ENCODE measurements at places on chromosomes 13 and 19. TPM values are rescaled to one million over a fixed set of nuclear protein-coding genes. Genes with fewer than 3 reads are reported as not detected.

The IGSF23 gene
- total RNA-seq, result not detected

The CBY2 gene
- total RNA-seq, result not detected

The BEST2 gene
- total RNA-seq, result 0.70 TPM

The KASH5 gene
- total RNA-seq, result not detected

The SIGLEC5 gene
- not detected for total RNA-seq

The LIM2 gene
- total RNA-seq, result not detected

The GPC6 gene
- 9.7 TPM for total RNA-seq

The ZNF227 gene
- total RNA-seq, result 22.6 TPM

- H3K4me3 ChIP-seq, result peak overlapping the region; percentile 43
- H3K27ac ChIP-seq, result peak overlapping the region; percentile 75
- H3K27me3 ChIP-seq, result no peaks in the 10 kb centered on the region
- H3K36me3 ChIP-seq, result peaks cover 92% of the 10 kb centered on the region
Measured at GRCh38 chr19:38718747-38719543, 25.3 kb downstream of the CAPN12 start.

GRCh38 chr19:4186087-4186993 is 3.9 kb downstream of the ANKRD24 start:
- peaks cover 13% of the 10 kb centered on the region for H3K4me1 ChIP-seq
- DNase-seq, result peak; percentile 86
- no peaks in the 10 kb centered on the region for H3K36me3 ChIP-seq

- H3K27me3 ChIP-seq, result no peaks in the 10 kb centered on the region
- peak overlapping the region; percentile 41 for H3K4me3 ChIP-seq
- peak overlapping the region; percentile 89 for H3K27ac ChIP-seq
- peaks cover 33% of the 10 kb centered on the region for H3K4me1 ChIP-seq
- no peaks in the 10 kb centered on the region for H3K36me3 ChIP-seq
- DNase-seq, result peak; percentile 68
Measured at GRCh38 chr13:33633701-33634545, 184.0 kb upstream of the RFC3 start.

DNA sequence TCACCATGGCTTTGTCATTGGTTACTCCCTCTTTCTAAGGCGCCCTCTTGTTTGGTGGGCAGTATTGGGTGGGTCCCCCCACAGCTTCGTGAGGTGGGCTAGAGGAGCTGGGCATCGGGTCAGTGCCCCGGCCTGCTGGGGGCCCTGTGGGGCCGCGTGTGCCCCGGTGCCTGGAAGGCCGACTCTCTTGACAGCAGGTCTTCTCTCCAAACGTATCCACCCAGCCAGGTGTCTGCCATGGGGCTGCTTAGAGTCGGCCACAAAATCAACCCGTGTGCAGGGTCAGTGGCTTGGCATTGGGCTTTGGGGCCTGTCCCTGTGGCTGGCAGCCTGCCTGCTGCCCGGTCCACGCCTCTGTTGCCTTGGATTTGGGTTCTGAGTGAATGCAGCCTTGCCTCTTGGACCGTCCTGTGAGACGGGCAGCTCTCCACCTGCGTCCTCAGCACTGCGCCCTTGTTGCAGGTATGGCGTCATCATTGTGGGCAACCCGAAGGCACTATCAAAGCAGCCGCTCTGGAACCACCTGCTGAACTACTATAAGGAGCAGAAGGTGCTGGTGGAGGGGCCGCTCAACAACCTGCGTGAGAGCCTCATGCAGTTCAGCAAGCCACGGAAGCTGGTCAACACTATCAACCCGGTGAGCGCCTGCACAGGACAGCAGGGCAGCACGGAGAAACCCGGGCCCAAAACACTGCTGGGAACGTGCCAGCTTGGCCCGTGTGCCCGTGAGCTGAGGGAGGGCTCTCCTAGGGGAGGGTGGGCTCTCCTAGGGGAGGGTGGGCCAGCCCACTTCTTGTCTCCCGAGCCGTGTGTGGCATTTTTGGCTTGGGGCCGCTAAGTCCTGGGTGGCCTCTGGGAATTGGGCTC is 31.4 kb downstream of the UPF1 start:
- H3K4me3 ChIP-seq, result no peak overlapping the region
- no peak overlapping the region for H3K27ac ChIP-seq
- H3K36me3 ChIP-seq, result peaks cover 96% of the 10 kb centered on the region

DNA sequence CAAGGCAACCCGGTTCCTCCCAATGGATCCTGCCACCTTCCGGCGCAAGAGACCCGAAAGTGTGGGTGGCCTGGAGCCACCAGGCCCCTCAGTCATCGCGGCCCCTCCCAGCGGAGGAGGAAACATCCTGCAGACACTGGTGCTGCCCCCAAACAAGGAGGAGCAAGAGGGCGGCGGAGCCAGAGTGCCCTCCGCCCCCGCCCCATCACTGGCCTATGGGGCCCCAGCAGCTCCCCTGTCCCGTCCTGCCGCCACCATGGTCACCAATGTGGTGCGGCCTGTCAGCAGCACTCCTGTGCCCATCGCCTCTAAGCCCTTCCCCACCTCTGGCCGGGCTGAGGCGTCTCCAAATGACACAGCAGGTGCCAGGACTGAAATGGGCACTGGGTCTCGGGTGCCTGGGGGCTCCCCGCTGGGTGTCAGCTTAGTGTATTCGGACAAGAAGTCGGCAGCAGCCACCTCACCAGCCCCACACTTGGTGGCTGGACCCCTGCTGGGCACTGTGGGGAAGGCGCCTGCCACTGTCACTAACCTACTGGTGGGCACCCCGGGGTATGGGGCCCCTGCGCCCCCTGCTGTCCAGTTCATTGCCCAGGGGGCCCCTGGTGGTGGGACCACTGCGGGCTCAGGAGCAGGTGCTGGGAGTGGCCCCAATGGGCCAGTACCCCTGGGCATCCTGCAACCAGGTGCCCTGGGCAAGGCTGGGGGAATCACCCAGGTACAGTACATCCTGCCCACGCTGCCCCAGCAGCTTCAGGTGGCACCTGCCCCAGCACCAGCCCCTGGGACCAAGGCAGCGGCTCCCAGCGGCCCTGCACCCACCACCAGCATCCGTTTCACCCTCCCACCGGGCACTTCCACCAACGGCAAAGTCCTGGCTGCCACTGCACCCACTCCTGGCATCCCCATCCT is 11.2 kb upstream of the PRR19 start:
- peak; percentile 26 for DNase-seq
- H3K27me3 ChIP-seq, result no peaks in the 10 kb centered on the region
- peaks cover 11% of the 10 kb centered on the region for H3K4me1 ChIP-seq

- no peak for DNase-seq
- peaks cover 2% of the 10 kb centered on the region for H3K4me1 ChIP-seq
- H3K4me3 ChIP-seq, result no peak overlapping the region
- no peaks in the 10 kb centered on the region for H3K36me3 ChIP-seq
Measured at GRCh38 chr13:73837147-73837546, 297.1 kb downstream of the KLF12 start.

DNA sequence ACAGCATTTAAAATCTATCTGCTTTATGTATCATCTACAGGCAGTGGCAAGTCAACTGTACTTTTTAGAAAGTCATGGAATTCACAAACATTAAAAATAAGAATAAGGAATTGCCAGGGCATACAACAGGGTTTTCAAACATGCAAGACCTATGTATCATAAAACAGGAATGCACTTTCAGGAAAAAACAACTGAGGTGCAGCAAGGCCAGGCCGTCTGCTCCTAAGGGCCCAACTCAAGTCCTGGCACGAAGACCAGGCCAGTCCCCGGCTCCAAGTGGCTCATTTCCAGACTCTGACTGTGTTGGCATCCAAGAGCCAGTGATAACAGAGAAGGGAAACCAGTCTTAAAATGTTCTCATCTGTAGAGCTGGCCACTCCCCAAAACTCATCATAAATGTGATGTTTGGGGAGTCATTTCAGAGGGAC is 7.1 kb downstream of the RFX2 start:
- H3K4me1 ChIP-seq, result peaks cover 60% of the 10 kb centered on the region
- DNase-seq, result peak; percentile 98
- peak overlapping the region; percentile 24 for H3K4me3 ChIP-seq

GRCh38 chr19:435707-436412 is 25.0 kb downstream of the SHC2 start:
- no peak overlapping the region for H3K27ac ChIP-seq
- H3K4me1 ChIP-seq, result no peaks in the 10 kb centered on the region
- no peaks in the 10 kb centered on the region for H3K27me3 ChIP-seq
- no peak for DNase-seq
- peaks cover 5% of the 10 kb centered on the region for H3K36me3 ChIP-seq

- H3K27ac ChIP-seq, result no peak overlapping the region
- H3K4me3 ChIP-seq, result no peak overlapping the region
- H3K36me3 ChIP-seq, result no peaks in the 10 kb centered on the region
- no peak for DNase-seq
Measured at GRCh38 chr13:108643646-108644353, 14.4 kb downstream of the MYO16 start.

DNA sequence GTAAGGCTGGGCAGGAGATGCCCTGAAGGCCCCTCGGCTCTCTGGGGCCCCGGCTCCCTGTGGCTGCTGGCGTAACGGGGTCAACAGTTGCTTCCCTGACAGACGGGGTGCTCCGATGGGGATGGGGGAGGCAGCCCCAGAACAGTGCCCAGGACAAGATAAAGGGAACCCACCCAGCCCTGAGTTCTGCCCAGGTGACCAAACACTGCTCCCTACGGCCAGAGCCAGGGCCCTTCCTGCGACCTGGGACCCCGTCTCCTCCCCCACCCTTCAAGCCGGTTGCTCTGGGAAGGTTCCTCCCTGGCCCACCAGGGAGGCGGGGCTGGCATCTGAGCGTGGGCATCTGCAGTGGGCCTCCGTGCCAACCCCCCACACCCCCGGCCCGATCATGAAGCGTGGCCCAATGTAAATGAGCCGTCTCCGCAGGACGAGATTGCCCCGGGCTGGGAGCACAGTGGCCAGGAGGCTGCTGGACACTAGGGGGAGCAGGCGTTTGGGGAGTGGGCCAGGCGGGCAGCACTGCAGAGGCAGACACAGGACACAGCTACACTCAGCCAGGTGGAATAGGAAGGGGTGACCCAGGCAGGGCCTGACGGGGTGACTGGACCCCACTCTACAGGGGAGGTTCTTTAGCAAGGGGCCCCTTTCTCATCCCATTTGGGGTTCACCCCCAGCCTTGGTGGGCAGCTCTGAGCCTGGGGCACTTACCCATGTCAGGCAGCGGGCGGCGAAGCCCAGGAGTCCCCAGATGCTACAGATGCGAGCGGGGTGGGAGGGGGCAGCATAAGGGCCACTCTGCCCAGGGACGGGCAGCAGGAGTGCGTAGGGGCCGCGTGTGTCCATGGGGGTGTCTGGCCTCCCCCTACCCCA is 1.2 kb upstream of the NKPD1 start:
- H3K4me1 ChIP-seq, result peaks cover 27% of the 10 kb centered on the region
- no peak overlapping the region for H3K27ac ChIP-seq
- DNase-seq, result no peak

GRCh38 chr13:59464926-59465325 is 698.8 kb downstream of the DIAPH3 start:
- no peak overlapping the region for H3K27ac ChIP-seq
- peaks cover 6% of the 10 kb centered on the region for H3K36me3 ChIP-seq
- no peak overlapping the region for H3K4me3 ChIP-seq
- DNase-seq, result no peak
- H3K27me3 ChIP-seq, result peaks cover 58% of the 10 kb centered on the region

DNA sequence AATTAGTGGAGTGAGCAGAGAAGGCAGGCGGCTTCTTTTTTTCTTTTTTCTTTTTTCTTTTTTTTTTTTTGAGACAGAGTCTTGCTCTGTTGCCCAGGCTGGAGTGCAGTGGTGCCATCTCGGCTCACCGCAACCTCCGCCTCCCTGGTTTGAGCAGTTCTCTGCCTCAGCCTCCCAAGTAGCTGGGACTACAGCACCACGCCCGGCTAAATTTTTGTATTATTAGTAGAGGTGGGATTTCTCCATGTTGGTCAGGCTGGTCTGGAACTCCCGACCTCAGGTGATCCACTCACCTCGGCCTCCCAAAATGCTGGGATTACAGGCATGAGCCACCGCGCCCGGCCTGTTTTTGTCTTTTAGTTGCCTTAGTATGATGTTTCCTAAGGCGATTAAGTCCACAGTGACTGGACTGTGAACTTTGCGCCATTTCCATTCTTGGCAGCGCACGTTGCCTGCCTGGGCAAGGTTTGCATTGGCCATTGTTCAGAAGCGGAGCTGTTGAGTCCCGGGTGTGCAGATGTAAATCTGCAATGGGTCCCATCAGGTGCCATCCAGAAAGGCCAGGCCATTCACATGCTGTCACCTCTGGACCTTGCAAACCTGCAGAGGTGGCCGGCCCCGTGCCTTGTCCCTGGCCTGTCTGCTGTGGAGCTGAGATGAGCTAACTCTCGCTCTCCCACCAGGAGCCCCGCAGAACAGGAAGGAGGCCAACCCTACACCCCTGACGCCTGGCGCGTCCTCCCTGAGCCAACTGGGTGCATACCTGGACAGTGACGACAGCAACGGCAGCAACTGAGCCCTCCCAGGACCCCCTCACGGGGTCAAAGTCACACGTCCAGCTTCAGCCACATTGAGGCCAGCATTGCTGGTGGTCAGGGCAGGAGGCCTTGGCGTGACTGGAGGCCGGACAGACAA is 10.9 kb upstream of the SHD start:
- no peak overlapping the region for H3K4me3 ChIP-seq
- H3K27ac ChIP-seq, result no peak overlapping the region
- peaks cover 5% of the 10 kb centered on the region for H3K4me1 ChIP-seq
- H3K36me3 ChIP-seq, result peaks cover 59% of the 10 kb centered on the region

DNA sequence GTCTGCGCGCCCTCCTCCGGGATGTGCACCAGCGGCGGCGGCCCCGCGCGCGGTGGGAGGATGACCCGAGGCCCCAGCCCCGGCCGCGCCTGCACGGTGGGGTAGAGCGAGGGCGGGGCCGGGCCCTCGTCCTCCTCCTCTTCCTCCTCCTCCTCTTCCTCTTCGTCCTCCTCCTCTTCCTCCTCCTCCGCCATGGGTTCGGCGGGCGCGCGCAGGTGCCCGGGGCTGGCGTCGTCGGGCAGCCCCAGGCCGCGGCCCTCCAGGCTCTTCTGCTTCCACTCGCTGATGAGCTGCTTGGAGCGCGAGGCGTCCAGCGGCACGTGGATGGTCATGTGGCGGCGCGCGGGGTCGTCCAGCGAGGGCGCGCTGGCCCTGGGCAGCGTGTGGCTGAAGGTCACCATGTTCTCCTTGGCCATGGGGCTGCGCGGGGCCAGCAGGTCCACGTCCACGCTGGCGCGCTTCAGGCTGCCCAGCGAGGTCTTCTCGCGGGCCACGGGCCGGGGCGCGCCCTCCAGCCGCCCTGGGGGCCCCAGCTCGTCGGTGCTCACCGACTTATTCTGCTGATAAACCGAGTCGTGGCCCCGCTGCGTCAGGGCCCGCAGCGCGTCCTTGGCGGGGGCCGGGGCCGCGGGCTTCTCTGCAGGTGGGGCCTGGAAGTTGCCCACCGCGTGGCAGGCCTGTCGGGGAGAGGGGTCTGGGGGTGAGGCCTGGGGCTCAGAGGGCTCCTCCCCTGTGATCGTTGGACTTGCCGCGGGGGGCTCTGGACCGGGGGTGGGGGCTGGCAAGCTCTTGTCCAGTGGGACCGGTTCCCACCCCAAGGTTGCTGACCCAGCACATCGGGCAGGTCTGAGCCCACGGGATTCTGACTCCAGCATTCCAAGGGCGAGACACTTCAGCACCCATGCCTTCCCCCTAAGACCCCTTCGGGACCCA is 8.3 kb downstream of the PLPPR3 start:
- peaks cover 12% of the 10 kb centered on the region for H3K4me1 ChIP-seq
- DNase-seq, result no peak
- H3K27me3 ChIP-seq, result no peaks in the 10 kb centered on the region
- no peak overlapping the region for H3K4me3 ChIP-seq

GRCh38 chr19:51572908-51573307 is 1.8 kb downstream of the ZNF175 start:
- peaks cover 29% of the 10 kb centered on the region for H3K36me3 ChIP-seq
- no peak overlapping the region for H3K27ac ChIP-seq
- H3K4me3 ChIP-seq, result peak overlapping the region; percentile 97
- H3K4me1 ChIP-seq, result peaks cover 9% of the 10 kb centered on the region
- no peak for DNase-seq

Measured in MCF 10A (cell line).